ENCODE measurements at places on chromosomes 11 and 22.

- no peak for DNase-seq
Observed at GRCh38 chr22:17858033-17858432, 83.8 kb upstream of the BID start.

- DNase-seq, result no peak
Observed at GRCh38 chr11:105741488-105742020, 131.7 kb downstream of the GRIA4 start.

GRCh38 chr11:101974255-101974654 is 57.9 kb upstream of the ANGPTL5 start:
- DNase-seq, result no peak

DNA sequence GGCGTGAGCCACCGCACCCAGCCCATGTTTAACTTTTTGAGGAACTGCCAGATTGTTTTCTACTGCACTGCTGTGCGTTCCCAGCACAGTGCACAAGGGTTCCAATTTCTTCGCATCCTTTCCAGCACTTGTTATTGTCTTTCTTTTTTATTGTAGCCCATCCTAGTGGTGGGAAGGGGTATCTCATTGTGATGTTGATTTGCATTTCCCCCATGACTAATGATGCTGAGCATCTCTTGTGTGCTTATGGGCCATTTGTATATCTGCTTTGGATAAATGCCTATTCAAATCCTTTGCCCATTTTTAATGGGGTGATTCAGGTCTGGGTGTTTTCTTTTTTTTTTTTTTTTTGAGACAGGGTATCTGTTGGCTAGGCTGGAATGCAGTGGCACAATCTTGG is 36.6 kb upstream of the SYT7 start:
- no peak for DNase-seq

GRCh38 chr22:28430466-28431025 is 249.1 kb downstream of the TTC28 start:
- DNase-seq, result no peak

DNA sequence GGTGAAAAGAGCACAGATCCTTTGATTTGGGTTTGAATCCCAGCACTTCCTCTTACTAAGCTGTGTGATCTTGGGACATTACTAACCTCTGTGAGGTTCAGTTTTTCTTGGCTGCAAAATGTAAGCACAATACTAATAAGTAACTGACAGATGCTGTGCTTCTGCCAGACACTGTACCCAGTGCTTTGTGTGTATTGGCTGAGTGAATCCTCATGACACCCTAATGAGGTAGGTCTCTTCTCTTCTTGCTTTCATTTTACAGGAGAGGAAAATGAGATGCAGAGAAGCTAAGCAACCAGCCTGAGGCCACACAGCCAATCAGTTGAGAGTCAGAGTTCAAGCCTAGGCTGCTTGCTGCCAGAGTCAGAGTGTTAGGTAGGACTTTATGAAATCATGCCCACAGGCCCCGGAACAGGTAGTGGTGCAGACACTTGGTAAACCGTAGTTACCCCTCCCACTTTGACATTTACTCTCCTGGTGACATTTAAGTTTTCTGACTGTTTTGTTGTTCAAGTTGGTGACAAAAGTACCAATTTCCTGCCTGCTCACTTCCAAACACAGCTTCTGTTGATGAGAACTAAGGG is 21.2 kb downstream of the PTPRJ start:
- no peak for DNase-seq

DNA sequence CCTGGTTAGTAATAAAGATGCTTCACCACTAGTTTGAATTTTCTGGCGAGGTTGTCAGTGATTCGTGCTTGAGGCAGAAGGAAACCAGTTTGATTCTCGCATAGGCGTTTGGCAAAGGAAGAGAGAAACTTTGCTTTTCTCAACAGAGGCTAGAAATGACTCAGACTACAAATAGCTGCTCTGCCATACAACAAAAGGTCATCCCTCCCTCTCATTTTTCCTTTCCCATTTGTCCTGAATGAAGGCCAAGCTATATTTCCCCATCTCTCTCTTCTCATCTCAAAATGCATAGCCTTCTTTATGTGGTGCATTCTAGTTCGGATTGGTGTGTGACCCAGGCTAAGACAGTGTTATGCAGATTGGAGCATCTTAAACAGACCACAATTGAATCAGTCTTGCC is 741.4 kb downstream of the NTM start:
- DNase-seq, result no peak

DNA sequence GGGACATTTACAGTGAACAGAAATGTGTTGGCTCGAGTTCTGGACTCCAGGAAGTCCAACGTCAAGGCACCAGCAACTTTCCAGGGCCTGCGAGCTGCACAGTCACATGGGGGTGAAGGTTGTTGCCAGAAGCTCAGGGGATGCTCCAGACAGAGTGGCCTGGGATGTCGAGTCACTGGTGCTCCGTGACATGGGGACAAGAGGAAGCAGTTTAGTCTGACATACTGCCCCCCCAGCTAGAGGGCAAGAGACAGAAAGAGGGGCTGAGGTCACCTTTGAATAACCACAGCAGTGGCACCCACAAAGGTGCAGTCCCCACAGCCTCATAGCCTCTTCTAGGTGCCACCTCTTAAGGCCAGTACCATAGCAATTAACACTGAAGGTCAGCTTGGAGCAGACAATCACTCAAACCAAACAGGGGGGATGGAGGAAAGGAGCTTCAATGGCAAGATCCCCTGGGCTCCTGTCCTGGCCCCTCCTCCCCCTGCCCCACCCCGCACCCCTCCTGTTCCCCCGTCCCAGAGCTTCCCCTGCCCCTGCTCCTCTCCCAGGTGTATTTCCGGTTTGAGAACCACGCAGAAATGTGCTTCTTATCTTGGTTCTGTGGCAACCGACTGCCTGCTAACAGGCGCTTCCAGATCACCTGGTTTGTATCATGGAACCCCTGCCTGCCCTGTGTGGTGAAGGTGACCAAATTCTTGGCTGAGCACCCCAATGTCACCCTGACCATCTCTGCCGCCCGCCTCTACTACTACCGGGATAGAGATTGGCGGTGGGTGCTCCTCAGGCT is 3.8 kb downstream of the APOBEC3D start:
- DNase-seq, result no peak

DNA sequence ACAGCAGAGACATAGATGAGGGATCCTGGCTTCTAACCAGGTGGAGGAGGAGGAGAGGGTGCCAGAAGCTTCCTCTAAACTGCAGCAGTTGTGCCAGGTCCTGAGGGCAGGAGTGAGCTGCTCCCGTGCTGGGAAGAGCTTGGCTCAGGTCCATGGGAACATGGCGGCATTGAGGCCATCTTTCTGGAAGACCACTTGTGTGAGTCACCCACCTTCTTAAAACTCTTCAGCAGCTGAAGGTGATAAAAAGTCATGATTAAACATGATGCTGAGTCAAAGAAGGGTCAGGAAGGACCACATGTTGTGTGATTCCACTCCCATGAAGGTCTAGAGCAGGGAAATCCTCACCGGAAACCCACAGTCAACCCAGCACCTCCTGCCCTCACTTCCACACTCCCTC is 35.1 kb downstream of the LINC01488 start:
- DNase-seq, result no peak

DNA sequence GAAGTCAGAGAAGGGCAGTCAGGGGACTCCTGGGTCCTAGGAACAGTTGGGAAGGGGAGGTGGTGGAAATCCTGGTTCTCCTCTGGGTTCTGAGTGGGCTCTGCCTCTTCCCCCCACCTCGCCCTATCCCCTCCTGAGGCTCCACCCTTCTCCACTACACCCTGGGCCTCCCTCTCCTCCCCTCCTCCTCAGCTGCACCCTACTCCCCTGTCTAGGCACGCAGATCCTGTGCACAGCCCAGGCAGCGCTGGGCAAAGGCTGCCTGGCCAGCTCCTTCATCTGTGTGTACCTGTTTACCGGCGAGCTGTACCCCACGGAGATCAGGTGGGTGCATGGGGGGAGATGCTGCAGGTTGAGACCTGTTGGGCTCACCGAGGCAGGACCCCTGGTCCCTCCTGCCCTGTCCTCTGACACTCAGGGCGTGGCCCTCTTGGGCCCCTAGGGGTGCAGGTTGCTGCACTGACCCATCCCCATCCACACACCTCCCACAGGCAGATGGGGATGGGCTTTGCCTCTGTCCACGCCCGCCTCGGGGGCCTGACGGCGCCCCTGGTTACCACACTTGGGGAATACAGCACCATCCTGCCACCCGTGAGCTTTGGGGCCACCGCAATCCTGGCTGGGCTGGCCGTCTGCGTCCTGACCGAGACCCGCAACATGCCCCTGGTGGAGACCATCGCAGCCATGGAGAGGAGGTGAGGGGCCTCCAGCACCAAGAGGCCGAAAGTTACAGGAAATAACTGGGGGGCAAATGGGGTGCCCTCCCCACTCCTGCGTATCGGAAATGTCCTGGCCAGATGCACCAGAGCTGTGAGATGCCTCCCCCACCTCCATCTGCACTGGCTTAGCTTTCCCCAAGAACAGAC is 25.3 kb upstream of the POLA2 start:
- no peak for DNase-seq

DNA sequence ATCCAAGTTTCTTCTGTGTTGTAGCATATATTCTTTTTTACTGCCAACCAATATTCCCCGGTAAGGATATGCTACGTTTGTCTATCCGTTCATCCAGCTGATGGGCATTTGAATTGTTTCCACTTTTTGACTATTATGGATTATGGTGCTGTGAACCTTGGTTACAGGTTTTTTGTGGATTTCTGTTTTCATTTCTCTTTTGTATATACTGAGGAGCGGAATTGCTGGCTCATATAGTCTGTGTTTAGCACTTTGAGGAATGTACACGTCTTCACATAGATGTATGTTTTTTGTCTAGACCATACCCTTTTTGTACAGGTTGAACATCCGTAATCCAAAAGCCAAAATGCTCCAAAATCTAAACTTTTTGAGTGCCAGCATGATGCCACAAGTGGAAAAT is 23.6 kb downstream of the RCOR2 start:
- DNase-seq, result no peak

DNA sequence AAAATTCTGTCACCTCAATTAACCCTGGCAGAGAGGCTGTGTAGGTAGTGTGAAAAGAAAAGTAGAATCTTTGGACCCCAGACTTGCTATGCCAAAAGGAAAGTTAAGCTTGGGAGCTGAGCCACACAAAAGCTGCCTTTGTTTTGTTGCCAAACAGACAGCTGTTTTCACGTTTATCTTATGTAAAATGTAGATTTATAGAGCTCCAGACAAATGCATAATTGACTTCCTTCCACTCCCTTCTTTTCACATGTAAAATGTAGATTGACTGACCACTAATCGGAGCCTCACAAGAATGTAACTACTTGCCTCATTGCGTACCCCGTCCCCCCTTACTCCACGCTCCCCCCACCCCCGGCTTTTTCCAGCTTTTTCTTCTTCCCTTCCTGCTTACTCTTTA is 2302.2 kb upstream of the RAG2 start:
- no peak for DNase-seq

DNA sequence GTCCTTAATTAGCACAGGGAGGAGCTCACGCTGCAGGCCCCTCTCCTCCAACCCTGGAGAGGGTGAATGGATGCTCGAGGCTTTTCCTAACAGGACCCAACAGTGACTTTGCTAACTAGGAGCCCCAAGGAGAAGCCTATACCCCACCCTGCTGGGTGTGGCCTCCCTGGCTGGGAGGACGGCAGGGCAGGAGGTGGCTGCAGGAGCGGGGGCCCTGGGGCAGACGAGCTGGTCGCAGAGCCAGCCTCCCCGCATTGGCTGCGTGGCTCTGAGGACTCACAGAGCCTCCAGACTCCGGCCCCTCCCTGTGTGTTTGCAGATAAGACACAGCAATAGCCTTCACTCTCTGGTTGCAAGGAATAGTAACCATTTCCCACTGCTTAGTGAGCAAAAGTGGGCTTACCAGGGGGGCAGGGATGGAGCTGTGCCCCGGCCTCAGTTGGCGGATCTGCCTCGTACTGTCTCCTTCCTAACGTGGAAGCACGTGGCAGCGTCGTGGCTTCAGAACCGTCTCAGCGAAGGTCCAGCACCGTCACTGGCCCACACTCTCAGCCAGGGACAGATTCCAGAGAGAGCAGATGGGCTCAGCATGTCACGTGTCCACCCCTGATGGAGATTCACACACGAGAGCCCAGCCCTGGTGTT is 1087.5 kb downstream of the BRD1 start:
- no peak for DNase-seq

- peak; percentile 38 for DNase-seq
Observed at GRCh38 chr22:40660730-40661129, 18.6 kb upstream of the MCHR1 start.

DNA sequence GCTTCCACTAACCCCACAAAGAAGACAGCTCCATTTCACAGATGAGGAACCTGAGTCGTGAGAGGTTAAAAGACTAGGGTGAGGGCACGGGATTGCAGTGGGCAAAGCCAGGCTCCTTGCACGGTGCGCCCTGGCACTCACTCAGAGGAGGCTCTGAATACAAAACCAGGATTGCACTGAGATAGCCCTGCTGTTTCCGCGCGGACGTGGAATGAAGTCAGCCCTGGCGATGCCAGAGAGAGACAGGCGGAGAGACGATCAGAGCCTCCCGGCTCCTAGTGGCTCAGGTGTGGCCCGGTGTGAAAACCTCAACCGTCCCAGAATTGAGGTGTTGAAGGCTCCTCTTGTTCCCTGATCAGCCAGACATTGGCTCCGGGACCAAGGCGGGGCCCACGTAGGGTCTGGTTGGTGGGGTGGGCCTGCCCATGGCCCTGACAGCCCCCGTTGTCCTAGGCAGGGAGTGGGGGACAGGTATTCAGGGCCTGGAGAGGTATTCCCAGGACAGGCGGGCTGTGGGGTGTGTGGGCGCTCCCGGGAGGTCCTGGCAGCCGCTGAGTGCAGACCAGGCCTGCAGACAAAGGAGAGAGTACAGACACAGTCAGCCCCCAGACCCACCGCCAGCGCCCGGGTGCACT is 43.1 kb upstream of the LINC01488 start:
- no peak for DNase-seq

GRCh38 chr11:12280199-12280837 is 97.1 kb upstream of the PARVA start:
- no peak for DNase-seq

- DNase-seq, result no peak
Observed at GRCh38 chr11:65002706-65003105, 5.9 kb upstream of the BATF2 start.

DNA sequence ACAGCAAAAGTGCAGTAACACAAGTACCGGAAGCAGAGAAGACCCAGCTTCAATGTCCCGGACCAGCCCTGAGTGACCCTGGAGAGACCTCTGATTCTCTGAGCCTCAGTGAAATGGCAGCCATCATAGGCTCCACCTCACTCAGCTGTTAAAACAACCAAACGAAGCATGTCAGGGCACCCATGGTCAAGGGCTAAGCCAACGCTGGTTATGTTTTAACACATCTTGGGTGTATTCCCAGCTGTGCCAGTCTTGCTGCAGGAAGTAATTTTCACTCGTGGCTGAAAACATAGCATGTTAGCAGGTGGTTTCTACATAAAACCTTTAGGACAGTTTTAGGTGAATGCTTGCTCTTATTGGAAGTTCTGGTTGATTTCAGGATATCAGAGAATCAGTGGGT is 30.9 kb downstream of the LMO2 start:
- no peak for DNase-seq

- no peak for DNase-seq
Observed at GRCh38 chr11:23539556-23539955, 679.3 kb upstream of the CCDC179 start.

GRCh38 chr11:1227551-1228100 is 4.8 kb downstream of the MUC5B start:
- no peak for DNase-seq

Measured in SK-N-DZ (cell line).